ENCODE measurements at places on chromosomes 5 and 9. TPM values are rescaled to one million over a fixed set of nuclear protein-coding genes. Genes with fewer than 3 reads are reported as not detected.

DNA sequence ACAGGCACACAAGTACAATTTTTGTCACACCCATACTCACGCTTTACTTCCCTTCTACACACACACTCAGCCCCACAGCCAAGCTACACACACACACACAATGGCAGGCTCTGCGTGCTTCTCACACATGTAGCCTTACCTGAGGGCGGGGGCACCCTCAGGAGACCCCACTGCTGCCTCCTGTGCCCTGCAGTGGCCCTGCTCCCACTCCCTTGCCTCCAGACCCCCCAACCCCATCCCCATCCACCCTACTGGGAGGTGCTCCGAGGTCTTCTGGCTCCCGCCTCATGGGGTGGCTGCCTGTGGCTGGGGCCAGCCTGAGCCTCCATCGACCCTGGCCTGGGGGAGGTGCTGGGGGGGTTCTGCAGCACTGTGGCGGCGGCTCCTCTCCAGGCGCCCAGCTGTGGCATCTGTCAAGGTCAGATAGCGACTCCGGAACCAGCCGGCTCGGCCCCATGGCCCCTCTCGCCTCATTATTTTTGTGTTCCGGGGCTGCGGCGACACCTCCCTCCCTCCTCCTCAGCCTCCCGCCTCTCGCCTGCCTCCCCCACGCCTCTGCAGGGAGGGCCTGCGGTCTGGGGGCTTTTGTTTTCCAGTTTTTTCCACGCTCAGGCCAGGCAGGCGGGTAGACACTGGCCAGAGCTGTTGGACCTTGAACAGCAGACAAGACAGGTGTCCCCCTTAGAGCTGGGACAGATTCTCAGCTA is 21.7 kb downstream of the CXXC5 start:
- peaks cover 75% of the 10 kb centered on the region for H3K4me1 ChIP-seq
- H3K27me3 ChIP-seq: no peaks in the 10 kb centered on the region
- H3K36me3 ChIP-seq: no peaks in the 10 kb centered on the region
- no peak for DNase-seq
- H3K27ac ChIP-seq: peak overlapping the region; percentile 59
- H3K4me3 ChIP-seq: no peak overlapping the region

DNA sequence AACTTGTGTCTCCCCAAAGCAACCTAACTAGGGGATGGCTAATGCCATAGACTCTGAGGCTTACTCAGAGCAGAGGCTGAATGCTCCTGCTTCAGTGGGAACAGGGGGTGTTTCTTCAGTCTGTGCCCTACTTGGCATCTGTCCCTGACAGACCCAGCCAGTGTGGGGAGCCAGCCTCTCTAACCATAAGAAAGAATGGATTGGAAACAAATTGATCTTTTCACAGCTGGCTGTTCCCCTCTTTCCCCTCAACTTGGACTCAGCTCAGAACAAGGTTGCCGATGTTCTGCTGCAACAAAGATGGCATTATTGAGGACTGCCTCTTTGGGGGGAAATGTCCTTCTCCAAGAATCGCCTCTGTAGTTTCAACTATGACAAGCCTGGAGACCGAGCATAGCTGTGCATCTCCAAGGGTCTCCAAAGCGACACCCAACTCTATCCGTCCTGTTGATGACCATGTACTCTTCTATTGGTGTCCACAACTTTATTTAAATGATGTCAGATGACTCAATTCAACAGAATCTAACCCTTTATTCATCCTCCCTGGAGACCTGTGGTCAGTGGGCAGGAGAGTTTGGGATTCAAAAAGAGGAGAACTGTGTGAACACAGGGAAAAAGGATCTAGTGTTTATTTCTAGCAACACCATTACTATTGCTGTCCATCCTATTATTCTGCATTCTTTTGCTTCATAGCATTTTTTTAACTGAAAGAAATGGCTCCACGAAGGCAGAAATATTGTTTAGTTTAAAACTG is 24.7 kb upstream of the TNC start:
- DNase-seq: peak; percentile 49
- no peak overlapping the region for H3K4me3 ChIP-seq
- no peaks in the 10 kb centered on the region for H3K36me3 ChIP-seq

DNA sequence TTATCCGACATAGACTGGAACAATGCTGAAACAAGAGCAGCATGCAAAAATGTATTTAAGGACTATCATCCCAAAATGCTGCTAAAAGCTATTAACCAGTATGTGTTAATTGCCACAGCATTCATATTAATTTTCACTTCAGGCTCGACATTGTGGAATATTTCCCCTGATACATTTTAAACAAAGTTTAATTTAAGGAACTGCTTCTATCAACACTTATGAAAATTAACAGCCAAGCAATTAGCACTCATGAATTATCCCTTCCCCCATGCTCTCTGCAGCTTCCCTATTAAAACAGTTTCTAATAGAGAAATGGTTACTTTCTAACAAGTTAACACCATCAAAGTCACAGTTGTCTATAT is 54.8 kb downstream of the MAPKAP1 start:
- no peaks in the 10 kb centered on the region for H3K36me3 ChIP-seq
- no peak overlapping the region for H3K27ac ChIP-seq
- H3K27me3 ChIP-seq: no peaks in the 10 kb centered on the region
- DNase-seq: no peak
- peaks cover 48% of the 10 kb centered on the region for H3K4me1 ChIP-seq

- no peaks in the 10 kb centered on the region for H3K36me3 ChIP-seq
- H3K27ac ChIP-seq: no peak overlapping the region
- no peaks in the 10 kb centered on the region for H3K27me3 ChIP-seq
- no peak overlapping the region for H3K4me3 ChIP-seq
- H3K4me1 ChIP-seq: no peaks in the 10 kb centered on the region
- peak; percentile 36 for DNase-seq
Observed at GRCh38 chr5:43227655-43228054, 35.6 kb downstream of the NIM1K start.

DNA sequence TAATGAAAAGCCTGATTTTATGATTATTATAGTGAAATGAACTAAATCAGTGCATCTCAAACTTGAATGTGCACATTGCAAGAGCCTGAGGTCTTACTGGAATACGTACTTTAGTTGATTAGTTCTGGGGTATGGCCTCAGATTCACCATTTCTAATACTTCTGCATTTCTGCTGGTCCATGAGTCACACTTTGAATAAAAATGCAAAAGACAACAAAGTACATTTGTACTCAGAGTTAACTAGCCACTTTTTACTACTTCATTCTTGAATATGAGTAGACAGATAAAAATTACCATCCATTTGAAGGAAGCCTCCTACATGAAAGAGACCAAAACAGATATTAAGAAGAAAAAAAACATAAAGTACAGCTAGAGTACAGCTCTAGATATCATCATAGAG is 27.1 kb upstream of the PRR16 start:
- no peaks in the 10 kb centered on the region for H3K27me3 ChIP-seq
- DNase-seq: peak; percentile 60
- no peaks in the 10 kb centered on the region for H3K36me3 ChIP-seq
- H3K4me1 ChIP-seq: no peaks in the 10 kb centered on the region
- no peak overlapping the region for H3K27ac ChIP-seq

- no peak overlapping the region for H3K4me3 ChIP-seq
- H3K4me1 ChIP-seq: no peaks in the 10 kb centered on the region
- DNase-seq: no peak
- no peak overlapping the region for H3K27ac ChIP-seq
- H3K36me3 ChIP-seq: no peaks in the 10 kb centered on the region
Observed at GRCh38 chr5:73005886-73006285, 50.0 kb downstream of the FCHO2 start.

DNA sequence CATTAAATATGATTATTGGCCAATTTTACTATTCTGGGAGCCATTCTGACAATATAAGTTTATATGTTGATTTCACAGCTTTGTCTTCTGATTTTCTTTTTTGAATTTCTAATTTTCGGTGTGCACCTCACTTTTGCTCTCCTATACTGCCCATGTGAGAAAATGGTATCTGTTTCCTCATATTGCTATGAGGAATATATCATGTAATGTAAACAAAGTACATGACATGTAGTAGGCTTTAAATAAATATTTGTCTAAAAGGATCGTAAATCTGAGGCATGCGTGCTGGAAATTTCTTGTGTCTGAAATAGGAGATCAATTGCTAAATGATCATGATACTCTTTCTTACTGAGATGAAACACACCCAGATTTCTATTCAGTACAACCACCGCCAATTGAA is 119.9 kb downstream of the ZDHHC21 start:
- H3K27ac ChIP-seq: no peak overlapping the region
- H3K27me3 ChIP-seq: no peaks in the 10 kb centered on the region
- H3K4me3 ChIP-seq: no peak overlapping the region
- no peaks in the 10 kb centered on the region for H3K36me3 ChIP-seq
- no peak for DNase-seq

DNA sequence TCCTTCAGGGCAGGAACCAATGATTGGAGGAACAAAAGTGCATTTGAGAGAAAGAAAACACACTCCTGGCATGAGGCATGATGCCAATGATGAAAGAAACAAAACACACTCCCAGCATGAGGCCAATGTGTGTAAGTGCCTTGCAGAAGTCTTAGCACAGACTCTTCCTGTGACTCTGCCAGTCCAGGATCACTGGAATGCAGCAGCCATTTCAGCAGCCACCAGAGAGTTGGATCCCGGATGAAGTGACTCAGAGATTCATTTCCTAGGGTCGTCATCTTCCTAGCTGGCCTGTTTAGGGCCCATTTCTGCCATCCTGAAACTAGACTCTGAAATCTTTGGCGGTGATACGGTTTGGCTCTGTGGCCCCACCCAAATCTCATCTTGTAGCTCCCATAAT is 212.5 kb downstream of the CFAP90 start:
- H3K4me1 ChIP-seq: peaks cover 4% of the 10 kb centered on the region
- H3K4me3 ChIP-seq: no peak overlapping the region
- peak overlapping the region; percentile 24 for H3K27ac ChIP-seq
- H3K36me3 ChIP-seq: no peaks in the 10 kb centered on the region
- no peaks in the 10 kb centered on the region for H3K27me3 ChIP-seq
- DNase-seq: peak; percentile 31

The PITX1 gene
- total RNA-seq: not detected

- no peak overlapping the region for H3K27ac ChIP-seq
- DNase-seq: no peak
- H3K4me1 ChIP-seq: no peaks in the 10 kb centered on the region
- no peaks in the 10 kb centered on the region for H3K36me3 ChIP-seq
- H3K27me3 ChIP-seq: no peaks in the 10 kb centered on the region
- no peak overlapping the region for H3K4me3 ChIP-seq
Observed at GRCh38 chr5:13609504-13609903, 335.0 kb downstream of the DNAH5 start.

The NEUROG1 gene
- total RNA-seq: not detected

The TMEM161B gene
- 11.5 TPM for total RNA-seq

GRCh38 chr9:14661421-14662059 is 31.7 kb downstream of the ZDHHC21 start:
- no peak overlapping the region for H3K4me3 ChIP-seq
- no peaks in the 10 kb centered on the region for H3K4me1 ChIP-seq
- H3K27me3 ChIP-seq: no peaks in the 10 kb centered on the region
- H3K27ac ChIP-seq: no peak overlapping the region
- no peak for DNase-seq
